ENCODE measurements at places on chromosomes 4 and X.
A peak's percentile ranks its signal among the peaks of the same experiment; 100 is the strongest.

- no peak for DNase-seq
These were observed 70.0 kb upstream of the TSPAN5 start for GRCh38 chr4:98728433-98728832.

DNA sequence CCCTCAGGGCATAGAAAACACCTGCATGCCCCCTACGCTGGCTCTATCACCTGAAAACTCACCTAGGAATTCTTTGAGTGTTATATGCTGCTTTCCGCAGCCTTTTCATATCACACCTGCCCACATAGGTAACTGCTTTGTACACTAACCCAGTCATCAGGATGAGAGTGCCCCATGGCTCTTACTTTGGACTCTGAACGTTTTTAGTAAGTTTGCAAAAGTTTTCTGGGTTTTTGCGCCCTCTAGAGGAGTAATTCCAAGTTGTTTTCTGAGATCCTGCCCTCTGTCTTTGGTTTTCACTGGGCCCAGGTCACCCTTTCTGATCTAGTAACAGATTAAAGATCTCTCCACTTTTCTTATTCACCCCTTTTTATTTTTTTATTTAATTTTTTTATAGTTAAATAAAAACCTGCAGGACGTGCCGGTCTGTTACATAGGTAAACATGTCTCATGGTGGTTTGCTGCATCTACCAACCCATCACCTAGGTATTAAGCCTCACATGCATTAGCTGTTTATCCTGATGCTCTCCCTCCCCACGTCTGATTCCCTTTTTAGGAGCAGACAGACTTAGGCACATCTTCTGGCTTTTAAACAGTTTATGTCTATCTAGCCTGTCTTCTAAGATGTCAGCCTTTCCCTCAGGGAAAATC, 139.2 kb downstream of the NWD2 start:
- no peak for DNase-seq

- DNase-seq = no peak
These were observed 3.0 kb downstream of the IL21 start for GRCh38 chr4:122617597-122618593.

DNA sequence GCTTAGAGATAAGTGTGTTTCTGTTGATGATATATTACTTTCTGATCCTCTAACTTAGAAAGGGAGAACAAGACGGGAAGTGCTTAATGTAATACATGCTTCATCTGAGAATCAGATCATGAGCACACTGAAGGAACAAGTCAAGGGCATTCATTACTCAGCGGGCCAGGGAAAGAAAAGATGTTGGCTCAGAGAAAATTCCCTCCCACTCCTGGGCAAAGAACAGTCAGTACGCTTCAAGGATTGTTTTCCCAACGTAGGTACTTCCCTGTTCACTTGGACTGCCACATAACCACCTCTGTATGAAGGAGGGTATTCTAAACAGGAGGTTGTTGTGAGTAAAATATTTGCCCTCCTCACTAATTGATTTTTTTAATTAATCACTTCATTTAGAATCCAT, 374.5 kb upstream of the FMR1 start:
- no peak for DNase-seq

- DNase-seq = peak; percentile 17
These were observed at the start of gene BEX3 for GRCh38 chrX:103376118-103376978. Gene BEX3 (plus strand): TSS chrX:103376538. CDS start chrX:103377522, 984 bp downstream.

GRCh38 chrX:19893727-19894126, 6.3 kb upstream of the SH3KBP1 start:
- no peak for DNase-seq

DNA sequence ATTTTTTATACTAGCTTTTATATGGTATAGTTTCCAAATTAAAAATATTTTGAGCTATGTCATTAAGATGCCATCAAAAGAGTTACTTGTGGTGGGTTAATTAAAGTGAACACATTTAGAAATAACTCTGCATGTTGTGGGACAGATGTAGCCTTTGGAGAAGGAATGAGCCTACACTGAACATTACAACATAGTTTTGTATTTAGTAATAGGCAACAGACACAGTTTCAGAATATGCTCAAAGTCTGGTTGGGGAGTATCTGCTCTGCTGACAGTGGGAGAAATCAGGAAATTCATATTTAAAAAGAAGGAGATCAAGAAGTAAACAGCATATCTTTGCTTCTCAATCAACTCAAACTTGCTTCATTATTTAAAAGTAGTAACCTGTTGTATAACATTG, 23.7 kb downstream of the EMCN start:
- DNase-seq = no peak

- no peak for DNase-seq
These were observed 329 bp downstream of the TBC1D14 start for GRCh38 chr4:6909970-6910339.

GRCh38 chrX:34578237-34578636, 78.8 kb downstream of the TMEM47 start:
- DNase-seq = no peak

GRCh38 chrX:38305971-38306370, 21.3 kb downstream of the RPGR start:
- DNase-seq = no peak

GRCh38 chr4:120526033-120526432, 396.5 kb downstream of the PRDM5 start:
- no peak for DNase-seq

DNA sequence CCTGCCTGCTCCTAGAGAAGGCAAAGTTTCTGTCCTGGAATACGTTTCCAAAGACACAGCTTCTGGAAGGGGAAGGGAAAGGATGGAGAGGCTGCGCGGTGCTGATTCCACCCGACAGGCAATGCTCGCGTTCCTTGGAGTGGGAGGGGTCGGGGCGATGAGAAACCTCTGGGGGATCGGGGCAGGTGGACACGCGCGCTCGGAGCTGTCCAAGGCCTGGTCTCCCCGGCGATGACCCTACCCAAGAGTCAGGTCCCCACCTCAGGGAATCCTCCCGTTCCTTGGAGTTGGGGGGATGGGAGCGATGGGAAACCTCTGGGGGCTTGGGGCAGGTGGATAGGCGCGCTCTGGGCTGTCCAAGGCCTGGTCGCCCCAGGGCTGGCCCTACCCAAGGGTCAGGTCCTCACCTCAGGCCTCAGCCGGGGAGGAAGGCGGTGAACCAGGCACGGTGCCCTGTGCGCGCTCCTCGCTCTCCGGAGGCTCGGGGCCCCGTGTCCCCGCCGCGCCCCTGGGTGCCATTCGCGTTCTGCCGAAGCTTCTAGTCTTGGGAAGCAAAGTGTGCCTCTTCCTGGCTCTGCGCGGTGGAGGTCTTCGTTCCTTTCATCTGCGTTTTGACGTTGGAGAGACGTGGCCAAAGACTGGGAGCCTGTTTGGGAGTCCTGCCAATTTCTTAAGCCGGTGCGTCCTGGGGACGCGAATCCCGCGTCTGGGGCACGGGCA, 10.6 kb upstream of the SHOX start:
- no peak for DNase-seq

- DNase-seq = no peak
These were observed 143.6 kb downstream of the RCHY1 start for GRCh38 chr4:75370576-75370975.

DNA sequence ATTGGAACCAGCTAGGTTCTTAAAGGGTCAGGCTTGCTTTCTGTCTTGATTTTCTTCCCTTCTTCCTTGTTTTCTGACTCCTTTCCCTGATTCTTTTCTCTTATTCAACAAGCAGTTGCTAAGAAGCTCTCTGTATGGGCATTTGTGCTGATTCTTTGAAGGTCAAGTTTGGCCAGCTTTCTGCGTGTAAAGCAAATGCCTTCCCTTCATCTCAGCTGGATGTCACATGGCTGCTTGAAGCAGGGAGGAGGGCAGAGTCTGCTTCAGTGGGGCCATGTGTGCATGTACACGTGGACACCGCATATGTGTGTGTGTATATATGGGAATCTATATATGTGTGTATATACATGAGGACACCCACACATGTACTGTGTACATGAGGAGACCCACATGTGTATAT, 139.9 kb upstream of the ATP6AP2 start:
- DNase-seq = no peak

- DNase-seq = no peak
These were observed 109.1 kb upstream of the MED14 start for GRCh38 chrX:40844471-40844870.

- no peak for DNase-seq
These were observed 287.0 kb upstream of the GALNT7 start for GRCh38 chr4:172881645-172882044.

DNA sequence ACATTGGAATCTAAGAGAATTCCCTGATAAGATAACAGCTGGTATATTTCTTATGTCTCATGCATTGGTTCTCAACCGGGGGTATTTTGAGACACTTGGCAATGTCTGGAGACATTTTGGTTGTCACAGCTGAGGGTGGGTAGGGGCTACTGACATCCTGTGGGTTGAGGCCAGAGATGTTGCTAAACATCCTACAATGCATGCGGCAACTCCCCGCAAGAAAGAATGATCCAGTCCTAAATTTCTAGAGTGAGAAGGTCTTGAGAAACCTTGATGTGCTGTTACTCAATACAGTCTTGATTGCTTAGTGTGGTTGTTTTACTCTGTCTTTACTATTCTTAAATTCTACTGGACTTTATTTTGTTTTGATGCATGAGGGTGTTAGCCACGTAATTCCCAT, 287.2 kb downstream of the FRMPD4 start:
- DNase-seq = no peak

DNA sequence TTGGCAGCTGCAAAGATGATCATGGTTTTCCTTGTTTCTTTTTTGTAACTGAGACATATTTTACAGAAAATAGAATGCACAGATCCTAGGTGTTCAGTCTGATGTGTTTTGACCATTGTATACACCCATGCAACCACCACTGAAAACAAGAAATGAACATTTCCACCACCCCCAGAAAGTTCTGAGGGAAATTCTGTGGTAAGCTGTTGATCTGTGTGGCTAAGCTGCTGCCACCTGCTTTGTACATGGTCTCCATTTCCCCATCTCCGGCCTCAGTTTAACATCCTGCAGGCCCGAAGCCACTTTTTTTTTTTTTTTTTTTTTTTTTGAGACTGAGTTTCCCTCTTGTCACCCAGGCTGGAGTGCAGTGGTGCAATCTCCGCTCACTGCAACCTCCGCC, 65.3 kb downstream of the NYX start:
- no peak for DNase-seq

DNA sequence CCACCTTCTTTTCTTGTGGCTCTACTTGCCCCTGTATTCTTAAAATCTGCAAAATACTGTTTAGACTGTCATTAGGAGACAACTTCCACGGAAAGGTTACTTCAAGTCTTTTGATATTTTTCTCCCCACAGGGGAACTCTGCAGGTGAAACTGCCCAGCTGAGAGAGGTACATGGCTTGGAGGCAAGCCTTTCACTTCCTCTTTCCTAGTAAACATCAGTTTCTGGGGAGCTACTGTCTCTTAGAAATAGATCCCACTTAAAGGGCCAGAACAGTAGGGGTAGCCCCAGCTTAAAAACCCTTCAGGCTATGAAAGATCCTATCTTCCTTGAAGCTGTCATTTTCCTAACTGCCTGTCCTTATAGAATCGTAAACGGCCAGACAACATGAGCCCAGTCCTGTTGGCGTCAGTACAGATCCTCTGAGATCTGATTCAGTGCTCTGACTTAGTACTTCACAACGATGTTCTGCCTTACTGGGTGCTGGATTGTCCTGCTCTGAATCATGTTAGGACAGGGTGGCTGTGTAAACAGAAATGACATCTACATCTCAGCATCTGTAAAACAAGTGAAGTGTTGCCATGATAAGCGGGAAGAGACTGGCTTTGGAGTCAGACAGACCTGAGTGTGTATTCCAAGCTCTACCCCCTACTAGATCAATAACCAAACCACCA, 102.1 kb downstream of the ITIH6 start:
- DNase-seq = no peak

GRCh38 chrX:31293409-31293808, 221.6 kb upstream of the FTHL17 start:
- DNase-seq = no peak

GRCh38 chrX:140765043-140765784, 55.7 kb downstream of the LINC00632 start:
- no peak for DNase-seq

DNA sequence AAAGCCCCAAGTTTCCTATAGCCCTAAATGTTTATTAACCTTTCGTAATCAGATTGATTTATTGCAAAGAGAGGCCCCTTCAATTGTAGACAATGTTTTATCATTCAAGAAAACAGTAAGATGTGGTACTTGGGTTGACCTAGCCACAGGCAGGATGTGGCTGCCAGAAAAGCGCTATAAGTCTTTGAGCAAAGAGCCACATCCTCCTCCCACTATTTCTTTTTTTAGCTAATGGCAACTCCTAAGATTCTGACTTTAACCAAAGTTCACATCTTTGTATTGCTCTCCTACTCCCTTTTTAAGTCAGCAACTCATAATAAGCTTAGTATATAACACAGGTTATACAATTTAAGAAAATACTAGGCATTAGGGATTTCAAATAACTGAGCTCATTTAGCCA, 70.7 kb upstream of the PPP3CA start:
- DNase-seq = peak; percentile 10

DNA sequence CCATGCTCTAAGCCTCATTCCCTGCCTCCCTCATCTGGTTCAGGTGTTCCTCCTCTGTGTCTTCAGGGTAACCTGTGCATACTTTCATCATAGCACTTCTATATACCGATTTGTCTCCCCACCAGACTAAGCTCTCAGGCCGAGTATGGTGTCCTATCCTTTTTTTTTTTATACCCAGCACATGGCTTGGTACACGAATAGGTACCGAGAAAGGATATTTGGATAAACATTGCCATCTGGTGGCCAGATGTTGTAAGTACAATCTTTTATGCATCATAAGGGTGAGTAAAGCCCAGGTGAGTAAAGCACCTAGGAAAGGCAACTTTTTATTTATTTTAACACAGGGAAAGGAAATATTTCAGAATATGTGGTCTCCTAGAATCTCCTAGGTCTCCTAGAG, 68.4 kb downstream of the MID2 start:
- no peak for DNase-seq

- no peak for DNase-seq
These were observed 62.7 kb downstream of the N4BP2 start for GRCh38 chr4:40119344-40119743.

GRCh38 chr4:62706423-62706822, 1506.3 kb downstream of the ADGRL3 start:
- DNase-seq = no peak

DNA sequence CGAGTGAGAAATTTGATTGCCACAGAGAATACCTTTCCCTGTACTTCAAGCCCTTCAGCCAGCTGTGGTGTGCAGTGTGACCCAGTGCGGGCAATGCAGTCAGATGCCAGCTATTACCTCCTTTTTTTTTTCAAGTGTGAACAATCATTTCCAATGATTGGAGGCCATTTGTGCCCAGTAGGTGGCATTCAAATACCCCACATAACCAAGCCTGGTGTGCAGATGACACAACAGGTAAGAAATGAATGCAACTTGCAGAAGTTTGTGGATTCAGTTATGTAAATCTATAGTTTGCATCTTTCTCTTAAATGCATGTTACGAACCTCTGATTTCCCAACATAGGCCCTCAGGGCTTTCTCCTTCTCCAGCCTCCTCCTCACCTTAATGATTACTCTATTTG, 98.0 kb downstream of the CLCN4 start:
- DNase-seq = no peak

All from effector CD8-positive, alpha-beta T cell (primary cell).